ENCODE measurements at places on chromosomes 7 and 10.

DNA sequence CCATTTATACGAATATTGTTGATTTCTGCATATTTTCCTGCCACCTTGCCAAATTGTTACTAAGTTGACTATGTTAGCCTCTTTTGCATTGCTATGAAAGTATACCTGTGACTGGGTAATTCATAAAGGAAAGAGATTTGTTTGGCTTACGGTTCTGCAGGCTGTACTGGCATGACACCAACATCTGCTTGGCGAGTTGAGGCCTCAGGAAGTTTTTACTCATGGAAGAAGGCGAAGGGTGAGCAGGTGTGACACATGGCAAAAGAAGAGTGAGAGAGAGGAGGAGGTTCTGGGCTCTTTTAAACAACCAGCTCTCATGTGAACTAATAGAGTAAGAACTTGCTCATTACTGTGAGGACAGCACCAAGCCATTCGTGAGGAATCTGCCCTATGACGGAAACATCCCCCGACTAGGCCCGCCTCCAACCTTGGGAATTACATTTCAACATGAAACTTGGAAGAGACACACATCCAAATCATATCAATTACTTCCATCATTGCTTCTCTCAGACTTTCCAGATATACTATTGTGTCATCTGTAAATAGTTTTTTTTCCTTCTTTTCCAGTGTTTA is 8.4 kb downstream of the RALA start:
- DNase-seq: no peak

DNA sequence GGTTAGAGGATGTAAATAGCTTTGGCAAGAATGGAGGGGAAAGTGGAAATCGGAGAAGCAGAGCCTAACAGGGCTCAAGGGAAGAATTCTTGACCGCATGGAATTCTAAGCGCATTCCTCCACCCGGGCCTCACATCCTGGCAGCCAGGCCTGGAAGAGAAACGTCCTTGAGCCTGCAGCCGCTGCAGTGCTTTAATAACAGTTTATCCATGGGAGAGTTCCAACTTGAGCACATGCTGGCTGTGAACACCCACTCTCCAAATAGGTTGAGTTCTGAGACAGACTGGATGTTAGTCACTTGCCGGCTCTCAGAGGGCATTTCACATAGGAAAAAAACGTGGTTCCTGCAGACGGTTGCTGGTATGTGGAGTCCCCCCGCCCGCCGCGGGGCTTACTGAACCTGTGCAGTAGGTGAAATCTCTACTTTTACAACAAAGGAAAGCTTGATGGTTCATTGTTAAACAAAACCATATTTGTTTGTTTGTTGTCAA is 61.4 kb upstream of the STEAP1B start:
- no peak for DNase-seq

DNA sequence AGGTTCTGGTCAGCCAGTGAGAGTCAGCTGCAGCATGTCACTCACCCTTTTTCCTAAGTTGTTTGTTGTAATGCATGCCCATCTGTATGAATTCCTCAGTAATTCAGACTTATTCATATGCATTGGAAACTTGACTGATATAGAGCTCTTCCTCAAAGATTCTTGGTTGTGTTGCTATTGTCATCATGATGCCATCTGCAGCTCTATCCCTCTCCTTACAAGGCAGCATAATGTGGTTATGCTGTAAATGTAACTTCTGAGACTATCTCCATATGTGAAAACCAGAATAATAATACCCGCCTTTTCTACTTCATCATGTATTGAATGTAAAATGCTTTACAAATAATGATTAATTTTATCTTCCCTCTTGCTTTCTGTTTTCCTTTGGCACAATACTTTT is 252.6 kb upstream of the MTPN start:
- no peak for DNase-seq

DNA sequence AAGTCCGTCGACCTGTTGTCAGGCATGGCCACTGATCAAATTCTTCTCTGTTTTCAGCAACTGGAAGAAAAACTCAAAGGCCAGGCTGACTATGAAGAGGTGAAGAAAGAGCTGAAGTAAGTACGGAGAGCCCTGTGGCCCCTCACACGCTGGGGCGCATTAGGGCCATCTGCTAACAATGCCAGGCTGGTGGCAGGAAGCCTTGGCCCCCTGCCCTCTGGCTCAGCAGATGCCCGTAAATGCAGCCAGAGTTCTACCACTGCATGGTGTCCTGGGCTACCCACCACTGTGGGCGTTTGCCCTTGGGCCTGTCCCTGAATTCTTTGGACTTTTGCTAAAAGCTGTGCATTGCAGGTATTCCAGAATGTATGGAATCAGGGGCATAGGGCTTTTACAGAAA is 96.9 kb upstream of the SH2B2 start:
- DNase-seq: peak; percentile 5

- no peak for DNase-seq
These were observed 763.6 kb downstream of the PHTF2 start for GRCh38 chr7:78562191-78562590.

- no peak for DNase-seq
These were observed 25.7 kb downstream of the PRKAG2 start for GRCh38 chr7:151851145-151851751.

DNA sequence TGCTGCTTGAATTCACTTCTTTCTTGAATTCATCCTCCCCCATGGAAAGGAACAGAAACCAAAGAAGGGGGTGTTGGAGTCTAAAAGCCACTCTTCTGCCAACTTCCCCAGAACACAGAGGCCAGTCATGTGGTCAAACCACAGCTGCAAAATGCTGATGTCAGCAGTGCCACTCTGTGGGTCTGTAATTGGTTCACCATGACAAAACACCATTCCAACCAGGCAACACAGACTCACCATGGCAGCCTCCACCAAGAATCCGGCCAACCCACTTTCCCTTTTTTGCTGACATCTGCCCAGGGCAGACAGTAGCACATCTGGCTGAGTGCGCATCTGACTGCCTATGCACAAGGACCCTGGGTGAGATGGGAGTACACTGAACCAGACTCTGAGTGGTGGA is 16.8 kb downstream of the OSBPL3 start:
- no peak for DNase-seq

- DNase-seq: no peak
These were observed 45.5 kb upstream of the DMBT1 start for GRCh38 chr10:122515022-122515424.

DNA sequence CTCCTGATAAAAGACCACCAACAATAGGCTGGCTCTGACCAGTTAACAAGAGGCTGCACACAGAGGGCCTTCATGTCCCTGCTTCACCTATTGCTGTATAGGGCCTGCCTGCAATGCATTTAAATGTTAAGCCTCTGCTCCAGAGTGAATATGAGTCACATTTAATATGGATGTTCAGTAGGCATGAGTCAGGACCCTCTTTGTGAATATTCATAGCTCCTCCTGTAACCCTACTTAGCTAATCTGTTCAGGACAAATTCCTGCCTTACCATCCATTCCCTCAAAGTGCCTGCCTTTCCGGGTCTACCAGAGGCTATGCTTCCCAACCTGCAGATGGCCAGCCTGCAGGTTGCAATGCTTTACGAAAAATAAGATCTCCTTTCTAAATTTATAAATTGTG is 32.5 kb downstream of the ARHGAP22 start:
- DNase-seq: no peak

DNA sequence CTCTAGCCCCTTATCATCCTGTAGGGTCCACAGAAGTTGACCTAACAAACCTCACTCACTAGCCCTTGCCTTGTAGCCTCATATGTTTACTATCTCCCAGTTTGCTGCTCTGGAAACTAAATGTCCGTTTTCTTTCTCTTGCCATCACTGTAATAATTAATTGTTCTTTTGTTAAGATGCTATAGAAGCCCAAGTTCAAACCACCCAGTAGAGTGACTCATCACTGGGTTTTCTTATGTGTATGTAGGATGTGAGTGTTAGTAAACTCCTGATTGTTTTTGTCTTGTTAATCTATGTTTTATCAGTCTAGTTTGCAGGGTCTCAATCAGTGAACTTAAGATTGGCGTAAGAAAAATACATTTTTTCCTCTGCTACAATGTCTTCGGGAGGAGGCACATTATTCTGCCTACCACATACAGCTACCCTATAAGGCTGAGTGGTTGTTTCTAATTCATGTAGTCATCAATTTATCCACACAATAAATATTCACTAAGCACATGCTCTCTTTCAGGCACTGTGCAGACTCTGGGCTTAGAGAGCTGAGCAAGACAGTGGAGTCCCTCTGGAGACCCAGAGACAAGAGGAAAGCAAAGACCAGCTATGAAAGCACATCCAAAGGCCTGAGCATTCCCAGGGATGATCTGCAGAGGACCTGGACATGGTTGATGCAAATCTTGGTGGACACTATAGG is 474.1 kb upstream of the AKR1E2 start:
- no peak for DNase-seq

DNA sequence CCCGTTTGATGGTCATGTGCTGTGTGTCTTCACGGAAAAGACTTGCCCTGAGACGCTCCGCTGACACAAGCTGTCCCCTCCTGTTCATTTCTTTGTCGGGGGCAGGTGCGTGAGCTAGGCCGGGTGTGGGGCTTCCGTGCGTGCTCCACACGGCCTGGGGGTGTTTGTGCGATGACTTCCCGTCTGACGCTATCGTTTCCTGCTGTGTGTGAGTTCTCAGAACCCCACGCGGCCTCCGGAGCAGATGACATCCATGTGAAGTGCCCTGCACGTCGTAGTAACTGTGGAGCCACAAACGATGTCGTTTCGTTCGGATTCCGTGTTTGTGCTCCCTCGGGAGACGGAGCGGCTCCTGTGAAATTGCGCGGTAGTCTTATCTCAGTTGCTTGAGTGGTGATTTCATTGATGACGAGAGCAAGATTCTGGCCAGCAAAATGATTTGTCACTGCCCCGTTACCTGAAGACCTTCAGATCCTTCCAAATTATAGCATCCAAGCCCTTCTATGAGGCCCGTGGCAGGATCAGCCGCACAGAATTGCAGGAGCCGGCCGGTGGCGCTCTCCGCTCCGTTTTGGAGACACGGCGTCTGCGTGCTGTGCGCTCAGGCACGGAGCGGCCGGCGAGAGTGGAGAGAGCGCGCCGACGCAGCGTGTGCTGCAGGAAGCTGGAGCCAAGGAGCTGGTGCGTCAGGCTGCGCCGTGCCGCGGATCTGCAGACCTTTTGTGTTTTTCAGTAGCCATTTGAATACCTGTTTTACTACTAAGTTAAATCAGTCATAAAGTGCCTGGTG is 94.9 kb downstream of the NKX6-2 start:
- no peak for DNase-seq

GRCh38 chr10:14884082-14884481 is 5.4 kb downstream of the SUV39H2 start:
- no peak for DNase-seq
